ENCODE measurements at places on chromosomes 11 and 22.

GRCh38 chr22:31055117-31055634 lies 25.9 kb upstream of the SMTN start:
- no peak for DNase-seq

DNA sequence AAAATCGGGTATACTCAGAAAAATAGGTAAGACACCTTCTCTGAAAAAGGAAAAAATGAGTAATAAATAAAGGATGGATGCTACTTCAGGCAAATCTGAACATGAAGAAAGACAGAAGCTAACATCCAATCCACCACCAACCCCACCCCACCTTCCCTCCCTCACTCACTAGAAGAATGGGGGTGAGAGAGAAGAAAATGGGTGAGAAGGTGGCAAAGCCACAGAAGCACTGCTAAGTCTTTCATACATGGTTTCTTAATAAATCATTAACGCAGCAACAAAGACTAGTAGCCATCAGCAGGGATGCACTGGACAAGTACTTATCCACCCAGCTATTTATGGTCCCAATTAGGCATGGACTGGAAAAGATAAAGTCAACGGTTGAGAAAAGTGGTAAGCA lies 5.9 kb downstream of the FHIP1B start:
- DNase-seq: no peak

- DNase-seq: peak; percentile 79
Observed at GRCh38 chr11:119764108-119764868, 35.3 kb upstream of the NECTIN1 start.

GRCh38 chr22:27125539-27125938 lies 468.2 kb downstream of the MIAT start:
- no peak for DNase-seq

- no peak for DNase-seq
Observed at GRCh38 chr11:47609675-47610074, 15.5 kb upstream of the C1QTNF4 start.

- DNase-seq: no peak
Observed at GRCh38 chr22:37716708-37717107, 19.9 kb downstream of the TRIOBP start.

GRCh38 chr11:15107730-15108515 lies 6.8 kb upstream of the INSC start:
- no peak for DNase-seq

- DNase-seq: no peak
Observed at GRCh38 chr11:96470521-96470920, 80.7 kb downstream of the JRKL start.

DNA sequence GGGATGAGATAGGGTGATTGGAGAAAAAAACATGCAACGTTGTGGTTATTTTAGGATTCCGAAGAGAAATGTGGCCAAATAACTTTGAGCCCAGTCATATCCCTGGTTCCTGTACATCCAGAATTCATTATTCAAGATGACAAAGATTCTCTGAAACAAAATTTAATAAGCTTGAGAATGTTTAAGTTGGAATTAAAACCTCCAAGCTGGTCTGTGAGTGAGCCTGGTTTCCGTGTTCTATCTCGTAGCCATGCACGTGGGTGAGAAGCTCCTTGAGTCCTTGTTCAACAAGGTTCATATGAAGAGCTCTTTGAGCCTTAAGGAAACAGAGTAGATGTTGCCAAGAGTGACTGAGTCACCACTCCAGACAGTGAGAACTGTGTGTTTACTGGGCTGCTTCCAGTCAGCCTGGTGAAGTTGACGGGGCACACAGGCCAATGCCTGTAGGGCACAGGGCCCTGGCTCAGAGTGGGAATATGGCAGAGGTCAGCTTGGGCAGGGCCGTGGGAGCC lies 206.5 kb downstream of the NAV2 start:
- peak; percentile 23 for DNase-seq

GRCh38 chr11:120215634-120216033 lies 4.8 kb downstream of the OAF start:
- DNase-seq: peak; percentile 55

DNA sequence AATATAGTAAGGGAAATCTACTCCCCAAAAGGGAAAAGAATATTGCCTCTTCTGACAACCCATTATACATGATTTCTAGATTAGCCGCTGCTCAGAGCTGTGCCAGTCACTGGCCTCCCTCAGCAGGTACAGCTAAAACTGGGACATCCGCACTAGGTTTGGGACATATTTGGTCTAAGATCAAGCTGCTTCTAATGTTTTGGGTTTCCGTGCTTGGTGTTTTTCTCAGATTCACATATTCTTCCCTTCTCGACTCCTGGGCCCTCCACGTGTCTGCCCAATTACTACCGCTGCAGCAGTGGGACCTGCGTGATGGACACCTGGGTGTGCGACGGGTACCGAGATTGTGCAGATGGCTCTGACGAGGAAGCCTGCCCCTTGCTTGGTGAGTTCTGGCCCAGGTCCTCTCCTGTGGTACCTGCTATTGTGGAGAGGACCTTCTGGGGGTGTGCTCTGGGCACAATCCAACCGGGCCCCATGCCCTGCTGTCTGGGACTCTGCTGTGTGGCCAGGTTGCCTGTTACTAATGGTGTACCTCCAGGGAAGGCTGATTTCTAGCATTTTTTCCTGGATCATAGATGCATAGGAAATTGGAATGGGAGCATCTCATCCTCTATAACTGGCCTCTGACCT lies 138.1 kb upstream of the SORL1-AS1 start:
- DNase-seq: no peak

DNA sequence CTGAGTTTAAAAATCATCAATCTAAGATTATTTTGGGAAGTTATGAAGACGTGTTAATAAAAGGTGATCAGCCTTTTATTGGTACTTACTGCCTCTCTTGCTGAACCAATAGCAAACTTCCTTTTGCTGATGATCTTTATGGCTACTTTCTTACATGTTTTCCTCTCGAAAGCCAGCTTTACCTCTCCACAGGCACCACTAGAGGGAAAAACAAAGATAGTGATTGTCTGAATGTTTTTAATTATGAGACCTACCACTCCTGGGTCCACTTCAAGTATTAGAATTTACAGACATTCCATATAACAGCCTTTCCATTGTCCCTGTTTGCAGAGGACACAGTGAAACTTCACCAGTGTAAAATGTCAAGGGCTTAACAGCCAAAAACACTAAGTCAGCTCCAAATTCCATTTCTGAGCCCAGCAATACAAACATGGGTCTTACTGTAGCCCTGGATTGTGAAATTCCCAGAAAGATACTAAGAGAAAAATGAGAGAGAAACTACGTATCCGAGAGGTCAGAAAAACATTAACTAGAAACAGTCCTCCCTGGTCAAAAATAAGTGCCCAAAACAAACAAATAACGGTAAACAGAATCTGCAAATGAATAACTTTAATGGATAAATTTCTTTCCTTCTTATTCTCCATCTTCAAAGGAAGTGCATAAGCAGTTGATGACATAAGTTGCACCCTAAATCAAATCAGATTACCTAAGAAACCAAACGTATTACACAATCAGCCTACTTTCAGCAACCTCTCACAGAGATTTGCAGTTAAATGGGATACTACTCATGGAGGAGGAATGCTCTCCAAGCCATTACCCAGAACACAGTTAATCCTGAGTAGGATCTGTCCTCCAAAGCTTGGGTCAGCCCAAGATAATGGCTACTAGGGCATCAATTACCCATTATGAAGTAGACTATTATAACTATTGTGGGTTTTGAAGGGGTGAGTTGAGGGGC lies 29.5 kb downstream of the CHEK2 start:
- DNase-seq: no peak

DNA sequence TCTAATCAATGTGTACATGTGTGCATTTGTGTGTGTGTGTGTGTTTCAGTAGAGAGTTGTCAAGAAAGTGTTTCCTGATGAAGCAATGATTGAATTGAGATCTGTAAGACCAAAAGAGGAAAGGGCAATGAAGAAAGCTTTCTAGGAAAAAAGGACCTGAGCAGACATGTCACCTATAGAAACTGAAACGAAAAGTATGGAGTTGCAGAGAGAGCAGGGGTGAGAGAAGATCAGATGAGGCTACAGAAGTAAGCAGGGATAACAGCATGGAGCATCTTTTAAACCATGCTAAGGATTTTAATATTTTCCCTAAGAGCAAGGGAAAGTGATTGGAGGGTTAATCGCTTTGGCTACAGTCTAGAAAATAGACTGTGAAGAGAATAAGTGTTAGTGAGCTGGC lies 1459.4 kb upstream of the TENM4 start:
- no peak for DNase-seq

GRCh38 chr22:30309951-30310741 lies 16.6 kb downstream of the TBC1D10A start:
- no peak for DNase-seq

DNA sequence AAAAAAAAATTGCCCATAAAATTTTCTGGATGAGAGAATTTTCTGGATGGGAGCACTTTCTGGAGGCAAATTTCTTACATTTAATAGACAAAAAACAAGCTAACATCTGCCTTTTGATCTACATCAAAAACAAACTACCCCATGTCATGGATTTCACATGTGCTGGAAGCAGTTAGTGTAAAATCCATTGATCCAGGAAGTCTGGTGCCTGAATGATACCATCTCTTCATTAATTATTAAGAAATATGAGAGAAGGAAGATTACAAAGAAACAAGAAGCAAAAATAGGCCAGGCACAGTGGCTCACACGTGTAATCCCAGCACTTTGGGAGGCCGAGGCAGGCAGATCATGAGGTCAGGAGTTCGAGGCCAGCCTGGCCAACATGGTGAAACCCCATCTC lies 53.2 kb upstream of the FAM181B start:
- DNase-seq: no peak

DNA sequence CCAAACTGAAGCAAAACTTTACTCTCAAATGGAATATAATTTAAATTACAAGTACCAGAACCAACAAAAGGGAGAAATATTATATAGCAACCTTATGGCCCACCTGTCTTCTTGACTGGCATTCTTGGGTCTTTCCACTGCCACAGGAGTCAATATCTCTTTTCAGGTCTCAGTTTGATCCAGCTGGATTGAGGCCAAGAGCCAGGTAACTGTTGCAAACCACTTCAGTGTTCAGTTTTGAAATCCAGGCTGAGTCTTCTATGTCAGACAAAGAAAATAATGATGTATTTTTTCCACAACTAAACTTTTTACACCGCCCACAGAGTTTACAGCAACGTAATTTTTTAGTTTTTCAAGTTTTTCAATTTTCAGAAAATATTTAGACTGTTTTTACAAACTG lies 648 bp downstream of the DLG2 start:
- DNase-seq: no peak

- DNase-seq: no peak
Observed at GRCh38 chr11:75981546-75981945, 166.5 kb downstream of the UVRAG start.

DNA sequence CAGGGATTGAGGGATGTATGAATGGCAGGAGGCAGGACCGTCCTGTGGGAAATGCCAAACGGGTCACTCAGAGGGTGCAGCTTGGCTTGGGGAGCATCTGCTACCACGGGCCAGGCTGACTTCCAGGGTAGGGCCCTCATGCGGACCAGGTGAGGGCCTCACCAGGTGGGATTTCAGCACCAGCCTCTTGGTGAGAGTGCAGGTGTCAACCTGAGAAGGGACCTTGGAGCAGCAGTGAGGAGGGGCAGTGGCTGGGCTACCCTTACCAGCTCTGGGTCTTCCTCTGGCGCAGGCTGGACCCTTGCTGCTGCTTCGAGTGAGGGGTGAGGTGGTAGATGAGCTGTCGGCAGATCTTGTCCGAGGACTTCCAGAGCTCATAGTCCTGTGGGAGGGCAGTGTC lies 4.9 kb downstream of the LRRC75B start:
- DNase-seq: no peak

DNA sequence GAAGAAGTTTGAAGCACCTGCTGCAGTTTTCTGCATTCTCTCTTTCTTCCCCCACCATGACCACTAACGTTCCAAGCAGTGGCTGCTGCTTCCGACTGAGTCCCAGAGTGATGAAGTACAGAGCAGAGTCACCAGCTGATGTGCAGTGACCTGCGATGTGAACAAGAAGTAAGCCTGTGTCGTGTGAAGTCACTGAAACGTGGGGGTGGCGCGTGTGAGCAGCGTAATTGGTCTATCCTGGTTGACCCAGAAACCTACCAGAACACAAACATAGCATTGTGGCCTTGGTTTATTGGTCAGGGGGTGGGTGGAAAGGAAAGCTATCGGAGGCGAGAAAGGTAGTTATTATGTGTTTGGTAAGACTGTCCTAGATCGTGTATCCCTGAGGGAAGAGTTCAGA lies 3.5 kb downstream of the KRTAP5-7 start:
- no peak for DNase-seq

DNA sequence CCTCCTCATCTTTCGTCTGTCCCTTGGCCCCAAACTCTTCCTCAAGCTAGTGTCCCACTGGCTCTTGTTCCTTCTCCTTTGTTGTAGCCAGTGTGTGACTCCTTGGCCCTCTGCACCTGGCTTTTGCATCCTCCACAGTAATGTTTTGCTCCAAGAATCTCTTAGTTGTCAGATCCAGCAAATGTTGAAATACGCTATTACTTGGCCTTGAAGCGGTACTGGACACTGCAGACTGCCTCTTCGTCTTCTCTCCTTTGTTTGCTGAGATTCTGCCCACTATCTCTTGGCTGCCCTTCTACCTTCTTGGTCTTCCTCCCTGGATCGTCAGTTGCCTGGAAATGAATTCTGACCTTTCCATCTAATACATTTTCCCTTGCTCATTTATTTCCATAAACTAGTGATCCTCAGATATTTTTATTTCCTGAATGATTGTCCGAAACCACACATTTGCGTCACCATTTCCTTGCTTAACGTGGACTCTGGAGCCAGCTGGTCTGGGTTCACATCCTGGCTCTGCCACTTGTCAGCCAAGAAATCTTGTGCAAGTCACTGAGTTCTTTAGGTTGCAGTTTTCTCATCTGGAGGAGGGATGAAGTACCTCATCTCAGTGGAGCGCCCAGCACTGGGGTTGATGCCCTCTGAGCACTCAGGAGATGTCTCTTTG lies 113.6 kb downstream of the LDLRAD3 start:
- DNase-seq: no peak

DNA sequence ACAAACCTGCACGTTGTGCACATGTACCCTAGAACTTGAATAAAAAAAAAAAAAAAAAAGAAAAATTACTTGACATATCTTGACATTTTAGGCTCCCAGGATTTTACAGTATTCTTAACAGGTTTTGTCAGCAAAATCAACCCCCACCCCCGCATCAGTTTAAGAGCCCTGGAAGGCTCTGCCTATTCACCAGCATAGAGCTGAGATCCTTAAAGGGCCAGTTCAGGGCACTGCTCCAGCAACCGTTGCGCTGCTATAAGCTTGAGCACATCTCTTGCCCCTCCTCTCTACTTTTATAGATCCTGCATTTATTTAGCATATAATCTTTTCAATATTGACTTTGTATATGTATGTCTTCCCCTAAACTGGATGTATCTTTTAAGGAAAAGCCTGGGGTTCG lies 697 bp upstream of the PAFAH1B2 start:
- DNase-seq: peak; percentile 27

- no peak for DNase-seq
Observed at GRCh38 chr11:102292933-102293332, 24.4 kb upstream of the BIRC3 start.

Measured in posterior cingulate gyrus (tissue), 11 donors.